ENCODE measurements at places on chromosomes 4 and X.

GRCh38 chr4:2243681-2244380, 1.9 kb upstream of the HAUS3 start:
- DNase-seq: no peak

DNA sequence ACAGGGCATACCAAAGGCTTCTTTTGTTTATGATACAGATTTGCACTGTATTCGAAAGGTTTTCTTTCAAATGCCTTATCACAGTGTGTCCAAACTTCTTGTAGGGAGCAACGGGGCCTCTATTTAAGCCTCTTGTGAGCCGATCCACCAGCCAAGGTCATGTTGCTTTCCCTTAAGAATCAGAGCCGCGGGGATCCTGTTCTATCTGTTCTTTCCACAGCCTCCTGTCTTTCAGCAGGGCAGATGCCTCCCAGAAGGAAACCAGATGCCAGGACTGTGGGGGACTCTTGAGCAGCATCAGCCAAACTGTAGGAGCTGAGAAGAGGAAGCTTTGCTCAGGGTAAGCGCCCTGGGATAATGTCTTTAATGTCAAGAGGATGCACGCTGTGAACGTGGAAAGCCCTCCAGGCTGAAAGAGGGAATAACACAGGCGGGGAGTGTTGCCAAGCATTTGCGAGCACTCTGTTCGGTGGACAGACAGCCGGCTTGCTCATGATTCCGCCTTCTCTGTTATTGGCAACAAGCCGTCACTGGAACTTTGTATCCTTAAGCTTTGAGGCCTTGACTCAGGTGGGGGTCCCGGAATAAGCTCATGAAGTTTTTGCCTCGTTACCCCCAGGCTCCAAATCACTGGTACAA, 279.8 kb upstream of the FRG1 start:
- DNase-seq: no peak

DNA sequence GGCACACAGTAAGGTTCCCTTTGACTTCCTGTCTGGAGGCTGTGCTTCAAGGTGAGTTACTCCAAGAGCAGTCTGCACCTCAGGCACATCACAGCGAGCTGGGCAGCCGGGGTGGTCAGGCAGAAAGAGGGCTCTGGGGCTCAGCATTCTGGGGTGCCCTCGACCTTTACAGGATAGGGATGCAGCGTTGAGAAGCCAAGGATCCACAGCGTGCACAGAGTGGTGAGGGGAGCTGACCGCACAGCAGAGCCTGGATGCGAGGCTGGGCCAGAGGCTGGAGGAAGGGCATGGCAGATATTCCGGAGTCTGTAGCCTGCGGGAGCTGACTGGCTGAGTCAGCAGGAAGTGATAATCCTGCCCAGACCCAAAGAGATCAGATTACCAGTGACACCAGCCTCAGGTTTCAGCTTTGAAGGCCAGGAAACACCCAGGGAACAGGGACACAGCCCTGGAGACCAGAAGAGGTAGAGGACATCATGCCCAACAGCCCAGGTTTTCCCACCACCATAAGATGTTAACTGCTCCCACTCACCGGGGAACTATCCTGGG, 38.4 kb upstream of the PDLIM3 start:
- no peak for DNase-seq

DNA sequence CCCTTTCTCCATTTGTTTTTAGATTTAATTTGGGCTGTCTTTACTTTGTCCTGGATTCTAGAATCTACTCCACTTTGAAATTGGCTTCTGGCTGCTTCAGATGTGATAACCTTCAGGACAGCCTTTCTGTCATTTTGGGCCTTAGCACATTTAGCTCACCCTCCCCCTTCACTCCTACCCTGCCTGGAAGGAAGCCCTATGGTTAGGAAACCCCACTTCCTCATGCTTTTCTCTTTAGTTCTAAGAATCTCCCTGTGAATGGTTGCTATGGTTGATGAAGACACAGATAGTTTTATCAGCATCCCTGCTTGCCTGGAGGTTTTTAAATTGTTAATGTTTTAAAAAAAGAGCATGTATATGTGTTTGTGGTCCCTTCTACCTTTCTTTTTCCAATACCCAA, 100.7 kb upstream of the PTPN13 start:
- no peak for DNase-seq

DNA sequence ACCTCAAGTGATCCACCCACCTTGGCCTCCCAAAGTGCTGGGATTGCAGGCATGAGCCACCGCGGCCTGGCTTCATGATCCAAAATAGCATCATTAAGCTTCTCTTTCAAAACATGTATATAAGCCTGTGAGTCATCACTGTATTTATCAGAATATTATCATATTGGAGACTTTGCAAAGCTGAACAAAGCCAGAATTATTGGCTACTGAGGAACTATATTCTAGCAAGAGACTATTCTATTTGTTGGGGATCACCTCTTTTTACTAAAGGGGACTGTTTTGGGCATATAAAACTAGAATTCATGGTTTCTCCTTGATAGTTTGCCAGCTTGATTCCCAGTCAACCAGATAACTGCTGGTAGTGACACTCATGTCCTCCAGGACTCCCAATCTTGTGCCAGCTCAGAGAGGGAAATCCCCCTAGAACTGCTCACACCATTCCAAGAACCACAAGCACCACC, 40.1 kb downstream of the TET2 start:
- DNase-seq: no peak

DNA sequence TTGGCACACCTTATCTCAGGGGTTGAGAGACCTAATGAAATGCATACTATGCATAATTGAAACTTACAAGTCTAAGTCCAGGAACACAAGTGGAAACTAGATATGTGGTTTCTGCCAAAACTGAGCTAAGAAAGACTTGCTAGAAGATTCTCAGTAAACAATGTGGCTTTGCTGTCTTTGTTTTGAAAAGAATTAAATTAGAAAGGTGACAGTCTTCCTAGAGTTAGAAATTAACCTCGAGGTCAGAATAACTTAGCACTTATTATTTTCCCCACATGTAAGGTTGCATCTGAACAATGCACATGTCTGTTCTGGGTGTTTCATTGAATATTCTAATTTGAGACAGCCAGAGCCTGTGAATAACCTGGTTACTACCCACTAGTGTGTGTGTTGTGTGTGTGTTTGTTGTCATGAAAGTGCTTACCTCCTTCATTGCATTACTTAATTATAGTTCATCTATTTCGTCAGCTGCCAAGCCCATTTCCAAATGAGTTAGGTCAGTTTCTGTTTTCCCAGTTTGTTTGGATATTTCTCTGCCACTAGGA, 1.5 kb downstream of the EREG start:
- DNase-seq: no peak

GRCh38 chr4:147481577-147482109, 746 bp downstream of the EDNRA start:
- no peak for DNase-seq

GRCh38 chr4:78642934-78643333, 91.4 kb downstream of the ANXA3 start:
- no peak for DNase-seq

- DNase-seq: no peak
Measured at GRCh38 chr4:68865188-68865638, 49.4 kb downstream of the UGT2B10 start.

DNA sequence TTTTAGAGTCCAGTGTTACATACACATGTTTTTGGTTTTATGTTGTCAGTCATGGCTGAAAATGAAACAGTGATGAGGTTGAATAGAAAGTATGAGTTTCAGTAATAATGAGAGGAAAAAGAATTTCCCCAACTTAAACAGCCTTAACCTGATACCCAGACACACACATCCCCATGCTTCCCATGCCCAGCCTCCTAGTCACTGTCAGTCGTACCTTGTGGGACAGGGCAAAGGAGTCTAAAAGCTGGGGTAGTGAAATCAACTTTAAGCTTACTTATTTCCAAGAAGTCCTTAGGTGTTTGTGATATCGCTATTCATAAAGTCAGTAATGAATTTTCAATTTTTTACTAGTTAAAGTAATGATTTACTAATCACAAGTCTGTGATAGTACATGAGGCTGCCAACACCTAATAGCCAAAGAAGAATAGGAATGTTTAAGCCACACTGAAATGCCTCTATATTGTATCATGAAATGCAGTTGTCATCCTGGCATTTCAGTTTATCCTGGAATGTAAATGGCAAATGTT, 24.3 kb upstream of the GPR34 start:
- no peak for DNase-seq

DNA sequence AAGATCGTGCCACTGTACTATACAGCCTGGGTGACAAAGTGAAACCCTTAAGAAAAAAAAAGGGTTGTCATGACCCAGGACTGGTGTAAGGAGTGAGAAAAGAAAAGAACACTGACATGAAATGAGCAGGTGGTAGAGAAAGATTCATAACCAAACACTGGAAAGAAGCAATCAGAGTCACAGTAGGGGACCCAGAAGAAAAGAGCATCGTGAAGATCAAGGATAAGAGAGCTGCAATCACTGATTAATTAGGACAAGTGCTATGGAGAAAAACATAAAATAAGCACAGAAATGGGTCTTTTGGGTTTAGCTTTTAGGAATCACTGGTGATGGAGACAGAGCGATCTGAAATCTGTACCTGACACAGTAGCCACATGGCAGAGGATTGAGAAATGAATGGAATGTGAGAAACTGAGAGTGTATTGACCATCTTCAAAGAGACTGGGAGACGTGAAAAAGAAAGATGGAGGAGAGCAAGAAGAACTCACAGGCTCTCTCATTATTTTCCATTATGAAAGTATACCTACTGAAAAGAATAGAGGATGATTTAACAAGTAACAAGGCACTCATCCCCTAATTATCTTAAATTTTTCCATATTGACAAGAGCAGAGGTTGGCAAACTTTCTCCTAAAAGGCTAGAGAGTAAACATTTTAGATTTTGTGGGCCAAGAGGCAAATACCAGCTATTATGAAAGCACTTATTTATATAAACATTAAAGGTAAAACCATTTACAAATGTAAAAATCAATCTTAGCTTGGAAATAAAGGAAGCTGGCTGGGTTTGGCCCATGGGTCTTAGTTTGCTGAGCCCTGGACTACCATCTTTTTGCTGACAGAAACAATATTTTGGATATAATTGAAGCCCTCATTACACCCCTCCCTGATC, 7.3 kb downstream of the TMEM154 start:
- DNase-seq: no peak

DNA sequence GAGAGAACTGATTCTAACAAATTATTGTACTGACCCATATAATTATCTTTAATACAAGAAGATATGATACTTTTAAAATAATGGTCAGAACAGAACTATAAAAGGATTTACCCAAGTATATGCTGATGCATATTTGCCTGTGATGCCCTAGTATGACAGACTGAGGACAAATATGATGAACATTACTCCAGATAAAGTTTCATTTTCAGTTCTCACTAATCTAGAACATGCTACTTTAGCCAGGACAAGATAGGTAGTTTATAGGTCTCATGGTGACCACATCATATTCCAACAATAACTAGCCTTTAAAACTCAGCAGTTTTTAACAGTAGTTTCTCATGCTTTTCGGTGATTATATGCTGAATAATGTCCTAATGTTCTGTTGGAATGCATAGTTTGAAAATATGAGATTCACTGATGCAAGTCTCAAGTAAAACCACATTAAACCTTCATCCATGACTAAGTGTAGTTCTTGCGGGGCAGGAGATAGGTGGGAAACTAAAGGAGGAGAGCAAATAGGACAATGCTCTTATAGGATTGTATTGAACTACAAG, 295.2 kb upstream of the AGA start:
- DNase-seq: no peak

- DNase-seq: no peak
Measured at GRCh38 chr4:54172156-54172555, 56.9 kb upstream of the PDGFRA start.

DNA sequence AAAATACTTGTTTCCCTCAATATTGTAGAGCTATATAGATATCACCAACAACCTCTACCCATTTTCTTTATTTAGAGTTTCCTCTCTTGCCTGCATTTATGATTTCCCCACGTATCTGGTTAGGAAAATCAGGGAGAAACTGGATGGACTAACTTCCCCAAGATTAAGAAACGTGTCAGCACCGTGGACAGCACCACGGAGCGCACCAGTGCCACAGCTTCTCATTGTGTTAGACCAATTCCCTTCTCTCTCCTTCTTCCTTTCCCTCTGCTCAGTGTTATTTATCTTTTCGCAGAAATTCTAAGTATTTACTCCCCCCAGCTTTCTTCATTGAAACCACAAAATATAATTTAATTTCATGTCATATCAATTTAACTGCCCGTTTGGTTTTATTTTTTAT, 568.6 kb upstream of the BOD1L1 start:
- no peak for DNase-seq
